Activated CD4-positive, alpha-beta T cell treated with anti-CD3 and anti-CD28 coated beads, Interleukin-2, amount 50 U/mL, for 48 hours (primary cell): ENCODE measurements at places on chromosomes 16 and 17.
A peak's percentile ranks its signal among the peaks of the same experiment; 100 is the strongest.

GRCh38 chr17:40485851-40486521 is 15.4 kb downstream of the TNS4 start:
- peak; percentile 47 for DNase-seq

GRCh38 chr17:82328141-82328993 is 5.2 kb downstream of the SECTM1 start:
- no peak for DNase-seq

GRCh38 chr16:88882358-88883030 is 16.0 kb upstream of the PABPN1L start:
- no peak for DNase-seq

- DNase-seq: no peak
Observed at GRCh38 chr17:70021726-70022125, 53.3 kb upstream of the KCNJ16 start.
